ELR (cell line): ENCODE measurements at places on chromosomes 6 and 20.

- no peak for DNase-seq
Measured at GRCh38 chr6:17204533-17204932, 76.6 kb upstream of the RBM24 start.

GRCh38 chr6:81331526-81331925 lies 421.0 kb downstream of the TENT5A start:
- DNase-seq = peak; percentile 20

GRCh38 chr20:56925082-56925830 lies 296.1 kb downstream of the TFAP2C start:
- DNase-seq = no peak

DNA sequence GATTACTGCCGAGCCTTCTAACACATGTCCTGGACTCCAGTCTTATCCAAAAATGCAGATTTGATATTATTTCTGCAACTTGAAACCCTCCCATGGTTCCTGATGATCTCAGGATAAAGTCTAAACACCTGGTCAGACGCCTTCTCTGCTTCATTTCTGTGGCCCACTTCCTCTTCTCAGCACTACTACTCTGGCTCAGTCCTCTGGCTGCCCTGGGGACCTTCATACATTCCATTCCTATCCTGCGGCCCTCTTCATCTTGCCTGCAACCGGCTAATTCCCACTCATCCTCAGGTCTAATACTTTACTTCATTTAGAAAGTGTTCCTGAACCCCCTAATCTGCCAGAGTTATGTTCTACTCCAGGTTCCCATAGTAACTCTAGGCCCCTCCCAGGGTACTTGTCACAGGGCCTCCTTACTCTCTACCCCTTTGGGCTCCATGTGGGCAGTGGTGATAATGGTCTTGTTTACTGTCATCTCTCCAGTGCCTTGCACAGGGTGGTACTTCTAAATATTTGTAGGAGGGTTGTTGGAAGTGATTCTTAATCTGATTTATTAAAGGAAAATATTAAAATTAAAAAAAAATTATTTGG lies 18.9 kb downstream of the MAN1A1 start:
- no peak for DNase-seq

DNA sequence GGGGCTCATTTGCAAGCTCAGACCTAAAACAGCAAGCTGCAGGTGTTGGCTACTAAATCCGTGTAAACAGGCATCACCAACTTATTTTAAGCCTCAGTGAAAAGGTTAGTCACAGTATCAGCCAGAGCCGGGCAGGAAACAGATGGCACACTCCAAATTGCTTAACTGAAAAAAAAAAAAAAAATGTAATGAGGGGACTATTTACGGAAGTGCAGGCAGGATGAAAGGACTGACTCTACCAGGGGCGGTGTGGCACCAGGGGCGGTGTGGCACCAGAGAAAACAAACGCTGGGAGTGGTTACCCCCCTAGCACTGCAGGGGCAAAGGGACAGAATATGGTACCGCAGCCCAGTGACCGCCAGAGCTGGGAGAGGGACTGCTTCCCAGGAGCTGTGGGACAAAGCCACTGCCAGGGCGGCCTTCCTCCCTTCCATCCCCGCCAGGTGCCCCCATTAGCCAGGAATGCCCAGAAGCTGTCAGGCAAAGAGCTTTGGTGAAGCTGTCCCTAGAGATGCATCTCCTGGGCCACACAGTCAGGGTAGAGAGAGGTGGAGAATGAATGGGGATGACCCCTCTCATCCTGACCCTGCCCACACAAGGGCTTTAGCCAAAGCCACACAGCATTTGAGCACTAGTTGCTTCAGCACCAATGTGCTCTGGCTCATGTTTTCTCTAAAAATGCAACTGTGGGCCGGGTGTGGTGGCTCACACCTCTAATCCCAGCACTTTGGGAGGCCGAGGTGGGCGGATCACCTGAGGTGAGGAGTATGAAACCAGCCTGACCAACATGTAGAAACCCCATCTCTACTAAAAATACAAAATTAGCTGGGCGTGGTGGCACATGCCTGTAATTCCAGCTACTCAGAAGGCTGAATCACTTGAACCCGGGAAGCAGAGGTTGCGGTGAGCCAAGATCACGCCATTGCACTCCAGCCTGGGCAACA lies 39.6 kb upstream of the GFOD1 start:
- peak; percentile 33 for DNase-seq

DNA sequence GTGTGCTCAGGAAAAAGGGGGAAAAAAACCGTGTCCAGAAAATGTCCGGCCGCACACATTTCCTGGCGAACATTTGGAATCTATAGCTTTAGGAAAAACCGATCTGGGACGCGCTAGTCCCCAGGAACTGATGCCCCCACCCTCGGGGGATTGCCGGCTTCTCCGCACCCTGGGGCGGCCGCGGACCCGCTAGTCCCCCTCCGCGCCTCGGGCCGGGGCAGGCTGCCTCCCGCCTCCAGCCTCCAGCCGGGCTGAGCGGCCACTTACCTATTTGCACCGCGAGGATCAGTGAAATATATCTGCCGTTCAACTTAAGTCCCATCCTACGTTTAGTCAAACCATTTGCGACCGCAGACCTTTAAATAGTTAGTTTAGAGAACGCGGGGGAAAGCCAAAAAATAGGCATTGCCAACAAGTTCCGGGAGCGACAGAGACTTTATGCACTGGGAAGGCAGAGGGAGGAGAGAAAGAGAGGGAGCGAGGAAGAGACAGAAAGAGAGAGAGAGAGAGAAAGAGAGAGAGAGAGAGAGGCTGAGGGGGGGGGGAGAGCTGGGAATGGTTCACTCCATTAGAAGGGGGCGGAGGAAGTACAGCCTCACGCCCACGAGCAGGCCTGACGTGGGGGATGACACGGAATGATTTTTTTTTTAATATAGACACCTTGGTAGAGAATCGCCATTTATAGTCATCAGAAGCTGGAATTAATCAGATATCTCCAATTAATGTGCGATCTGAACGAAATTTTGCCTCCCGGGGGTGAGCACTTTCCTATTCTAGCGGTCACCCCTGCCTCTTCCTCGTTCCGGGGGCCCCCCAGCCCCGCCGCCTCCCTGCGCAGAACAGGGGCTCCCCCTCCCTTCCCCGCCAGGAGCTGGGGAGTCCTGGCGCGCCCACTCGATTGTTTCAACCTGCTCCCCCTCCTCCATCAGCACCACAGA lies at the start of gene NRN1:
Gene NRN1 (minus strand): TSS at position 498 of the 938 bp plus-strand sequence. CDS start 176 bp downstream, at position 322.
- DNase-seq = peak; percentile 10

GRCh38 chr20:23084845-23085365 lies 1.2 kb downstream of the CD93 start:
- no peak for DNase-seq

DNA sequence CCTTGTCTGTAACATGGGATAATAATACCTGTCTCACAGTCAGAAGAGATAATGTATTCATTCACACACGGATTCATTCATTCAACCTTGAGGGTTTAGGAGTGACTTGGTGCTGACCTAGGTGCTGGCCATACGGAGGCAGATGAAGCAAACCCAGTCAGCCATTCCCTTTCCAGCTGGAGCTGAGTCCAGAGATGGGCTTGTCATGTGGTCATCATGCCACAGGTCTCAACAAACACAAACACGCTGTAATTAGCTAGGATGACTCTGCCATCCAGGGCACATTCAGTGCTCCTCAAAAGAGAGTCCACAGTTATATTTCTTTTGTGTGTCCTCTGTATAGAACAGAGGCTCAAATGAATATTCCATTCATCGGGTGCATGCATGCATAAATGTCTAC lies 19.5 kb upstream of the PRELID3B start:
- DNase-seq = no peak

GRCh38 chr6:5899216-5900045 lies 107.3 kb downstream of the NRN1 start:
- DNase-seq = no peak

GRCh38 chr6:26065952-26066380 lies 21.3 kb upstream of the HFE start:
- DNase-seq = peak; percentile 87

GRCh38 chr6:1689141-1689540 lies 79.4 kb downstream of the FOXC1 start:
- peak; percentile 30 for DNase-seq

GRCh38 chr6:6772751-6773150 lies 184.2 kb downstream of the LY86 start:
- no peak for DNase-seq

GRCh38 chr6:78850621-78851020 lies 16.7 kb upstream of the IRAK1BP1 start:
- DNase-seq = no peak

DNA sequence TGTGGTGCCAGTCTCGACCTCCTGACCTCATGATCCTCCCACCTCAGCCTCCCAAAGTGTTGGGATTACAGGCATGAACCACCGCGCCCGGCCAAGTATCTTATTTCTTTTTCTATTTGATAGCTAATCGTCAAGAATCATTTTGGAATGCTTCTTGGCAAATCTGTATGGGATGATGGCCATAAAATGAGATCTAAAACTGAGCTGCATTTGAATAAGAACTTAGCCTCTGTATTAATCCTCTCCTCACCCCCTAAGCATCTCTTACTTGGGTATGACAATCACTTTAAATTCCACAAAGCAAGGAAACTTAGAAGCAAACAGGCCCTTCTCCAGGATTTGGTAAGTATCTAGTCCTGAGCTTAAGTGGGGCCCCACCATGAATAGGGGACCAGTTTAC lies 108.9 kb upstream of the BTBD3 start:
- DNase-seq = no peak

GRCh38 chr6:110876170-110876773 lies 1.7 kb downstream of the AMD1 start:
- DNase-seq = peak; percentile 90

DNA sequence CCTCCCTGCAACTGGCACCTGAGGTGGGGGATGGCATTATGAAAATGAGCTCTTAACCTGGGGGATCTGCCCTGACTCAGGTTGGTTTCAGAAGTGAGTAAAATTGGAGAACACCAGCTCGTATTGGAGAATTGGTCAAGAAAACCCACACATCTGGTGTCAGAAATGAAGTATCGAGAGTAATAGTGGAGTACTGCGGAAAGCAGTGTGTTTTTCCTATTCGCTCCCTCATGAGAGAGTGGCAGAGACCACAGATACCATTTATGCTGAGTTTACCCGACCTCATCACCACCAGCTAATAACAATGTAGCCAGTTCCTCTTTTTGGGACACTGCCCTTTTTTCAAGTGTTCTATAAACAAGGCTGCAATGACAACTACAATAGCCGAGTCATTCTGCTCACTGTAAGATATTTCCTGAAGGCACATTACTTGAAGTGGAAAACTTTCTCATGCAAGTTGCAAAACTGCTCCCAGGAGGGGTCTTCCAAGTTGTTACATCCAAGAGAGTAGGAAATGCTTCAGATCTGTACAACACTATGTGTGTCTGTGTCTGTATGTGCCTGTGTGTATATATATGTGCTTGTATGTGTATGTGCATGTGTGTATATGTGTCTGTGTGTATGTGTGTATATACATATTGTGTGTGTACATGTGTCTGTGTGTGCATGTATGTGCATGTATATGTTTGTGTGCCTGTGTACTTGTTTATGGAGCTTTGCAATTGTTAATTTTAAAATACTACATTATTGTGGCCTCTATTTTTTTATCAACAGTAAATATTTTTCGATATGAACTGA lies 106.0 kb upstream of the CST7 start:
- no peak for DNase-seq

GRCh38 chr6:148934539-148934938 lies 187.7 kb downstream of the UST start:
- DNase-seq = no peak

GRCh38 chr20:38095017-38095686 lies 61.6 kb downstream of the RPRD1B start:
- peak; percentile 57 for DNase-seq

DNA sequence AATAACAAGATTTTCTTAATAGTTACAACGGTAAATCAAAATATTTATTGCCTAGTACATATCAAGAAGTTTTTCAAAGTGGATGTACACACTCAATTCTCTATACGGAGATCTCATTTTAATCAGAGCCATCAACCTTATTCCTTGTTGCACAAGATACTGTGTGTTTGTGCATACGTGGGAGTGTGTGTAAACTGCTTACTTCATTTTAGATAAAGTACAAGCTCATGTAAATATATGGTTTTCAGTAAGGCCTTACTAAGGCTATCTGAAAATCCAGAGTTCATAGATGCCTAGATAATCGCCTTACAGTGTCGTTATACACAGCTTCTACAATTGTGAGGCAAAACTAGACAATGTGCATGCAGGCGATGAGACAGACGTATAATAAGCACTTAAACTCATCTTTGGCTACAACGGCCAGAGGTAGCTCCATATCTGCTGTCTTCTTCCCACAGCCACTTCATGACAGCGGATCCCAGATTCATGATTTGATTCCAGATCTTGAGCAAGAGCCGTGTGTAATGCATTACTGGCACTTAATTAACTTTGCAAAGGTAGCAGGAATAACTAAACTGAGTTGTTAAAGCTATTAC lies 2.5 kb downstream of the PERP start:
- no peak for DNase-seq
